ENCODE measurements at places on chromosomes 16 and 17. TPM values are rescaled to one million over a fixed set of nuclear protein-coding genes. Genes with fewer than 3 reads are reported as not detected.

Gene ASGR2
- not detected for total RNA-seq

Gene FOXN1
- not detected for total RNA-seq

Gene FTSJ3
- total RNA-seq, result 58.3 TPM

Gene FN3K
- total RNA-seq, result 0.96 TPM

Gene KRT40
- not detected for total RNA-seq

Gene ABCA6
- not detected for total RNA-seq

Gene YBX2
- total RNA-seq, result 0.56 TPM
